ENCODE measurements at places on chromosomes 5 and 9.

DNA sequence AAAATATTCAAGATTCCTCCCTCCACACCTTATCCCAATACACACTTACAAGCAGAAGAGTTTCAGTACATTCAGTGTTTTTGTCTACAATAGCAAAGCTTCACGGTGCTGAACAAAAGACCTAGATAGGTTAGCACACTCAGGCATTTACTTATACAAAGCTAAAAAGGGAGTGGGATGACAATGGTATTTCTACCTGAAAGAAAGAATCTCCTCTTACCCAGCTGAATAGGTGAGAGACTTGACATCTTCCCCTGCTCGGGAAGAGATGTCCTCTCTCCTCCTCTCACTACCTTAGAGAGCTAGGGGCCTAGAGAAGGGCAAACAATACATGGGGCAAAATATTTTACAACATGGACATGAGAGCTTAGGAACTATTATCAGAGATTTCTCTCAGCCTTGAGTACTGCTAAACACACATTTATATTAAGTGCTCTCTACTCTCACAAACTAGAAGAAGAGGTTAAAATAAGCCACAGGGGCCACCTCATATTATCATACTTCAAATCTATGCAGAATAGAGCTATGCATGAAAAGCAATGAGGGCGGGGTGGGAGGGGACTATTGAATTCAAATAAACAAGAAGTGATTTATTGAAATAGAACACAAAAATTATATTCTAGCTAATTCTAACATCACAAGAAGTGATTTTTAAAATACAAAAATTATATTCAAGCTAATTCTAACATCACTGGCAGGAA lies 38.6 kb upstream of the RNF38 start:
- DNase-seq: no peak

DNA sequence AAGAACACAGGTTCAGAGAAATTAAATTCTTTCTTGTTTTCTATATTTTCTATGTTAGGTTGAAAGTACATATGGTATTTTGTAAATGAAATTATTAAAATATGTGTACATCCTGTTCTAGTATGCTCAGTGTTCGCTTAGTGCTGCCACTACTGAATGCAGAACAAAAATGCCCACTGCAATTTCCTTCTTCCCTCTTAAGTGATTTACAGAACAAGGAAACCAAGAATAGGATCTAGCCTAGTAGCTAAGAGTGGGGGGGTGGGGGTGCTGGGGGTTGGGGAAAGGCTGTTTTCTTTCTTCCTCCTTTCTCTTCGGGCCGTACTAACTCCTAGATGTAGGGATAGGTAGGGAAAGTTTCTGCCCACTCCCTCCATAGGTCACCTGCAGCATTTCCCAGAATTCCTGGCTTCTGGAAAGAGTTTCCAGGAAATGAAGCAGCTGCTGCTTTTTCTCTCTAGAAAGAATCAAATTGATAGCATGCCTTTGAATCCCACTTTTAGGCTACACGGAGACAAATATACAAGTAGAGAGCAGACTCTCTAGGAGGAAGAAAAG lies 15.7 kb downstream of the SPATA9 start:
- DNase-seq: no peak

DNA sequence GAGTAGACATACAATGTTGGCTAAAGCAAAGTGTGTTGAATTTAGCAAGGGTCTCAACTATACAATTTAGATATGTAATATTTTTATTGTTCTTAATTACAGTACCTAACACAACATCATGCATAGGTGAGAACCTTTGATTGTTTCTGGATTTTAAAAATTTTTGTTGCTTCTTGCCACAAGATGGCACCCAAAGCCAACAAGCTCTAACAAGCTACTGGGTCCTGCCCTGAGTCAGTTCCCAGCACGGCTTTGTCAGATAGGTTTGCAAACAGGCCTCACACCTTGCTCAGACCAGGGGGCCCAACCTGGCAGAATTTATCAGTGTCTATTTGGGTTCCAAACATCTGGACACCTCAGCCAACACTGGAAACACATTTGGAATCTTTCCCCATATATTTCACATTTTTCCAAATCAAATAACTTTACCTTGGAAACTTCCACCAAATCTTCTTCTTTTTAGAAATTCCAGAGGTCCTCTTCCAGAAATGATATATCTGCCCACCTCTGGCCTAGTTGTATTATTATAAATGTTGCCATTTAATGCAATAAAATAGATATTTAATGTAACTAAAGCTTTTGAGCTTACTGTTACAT lies 49.5 kb upstream of the EGFLAM start:
- peak; percentile 76 for DNase-seq

GRCh38 chr9:35918780-35919179 lies 9.5 kb downstream of the SPAAR start:
- DNase-seq: no peak

- DNase-seq: no peak
Observed at GRCh38 chr5:13692172-13692571, 252.3 kb downstream of the DNAH5 start.

- no peak for DNase-seq
Observed at GRCh38 chr9:28808042-28808441, 1234.8 kb upstream of the C9orf72 start.

Measured in NCI-H526 (cell line).